ENCODE measurements at places on chromosomes 12 and 14. TPM values are rescaled to one million over a fixed set of nuclear protein-coding genes. Genes with fewer than 3 reads are reported as not detected.

DNA sequence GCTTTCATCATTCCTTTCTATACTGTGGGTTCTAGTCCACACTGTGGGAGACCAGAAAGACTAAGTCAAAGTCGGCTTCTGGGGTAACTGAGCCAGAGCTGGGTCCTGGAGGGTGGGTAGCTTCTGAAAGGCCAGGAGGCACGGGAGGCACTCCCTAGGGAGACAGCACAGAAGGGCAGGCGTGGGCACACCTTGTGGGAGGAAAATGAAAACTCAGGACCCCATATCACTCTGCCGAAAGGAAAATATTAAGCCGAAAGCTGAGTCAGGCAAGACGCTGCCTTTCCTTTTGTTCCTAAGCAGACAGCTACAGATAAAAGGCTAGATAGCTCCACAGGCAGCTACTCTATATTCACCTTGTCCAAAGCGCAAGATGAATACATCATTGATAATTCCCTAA, 20.7 kb downstream of the ANO2 start:
- DNase-seq, result no peak

GRCh38 chr12:52716061-52716460, 12.7 kb upstream of the KRT77 start:
- no peak for DNase-seq

DNA sequence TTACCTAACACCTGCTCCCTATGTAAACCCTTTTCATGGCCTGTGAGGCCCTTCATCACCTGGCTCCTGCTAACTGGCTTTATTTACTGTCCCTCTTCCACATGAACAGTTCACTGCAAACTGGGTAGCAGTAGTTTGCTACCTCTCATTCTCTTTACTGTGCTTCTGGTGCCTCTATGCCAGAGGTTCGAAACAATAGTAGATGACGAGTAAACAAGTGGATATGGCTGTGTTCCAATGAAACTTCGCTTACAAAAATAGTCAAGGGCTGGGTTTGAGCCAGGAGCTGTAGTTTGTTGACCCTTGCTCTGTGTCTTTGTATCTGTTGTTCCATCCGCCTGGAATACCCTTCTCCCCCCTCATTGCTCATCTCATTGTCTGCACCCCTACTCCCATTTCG, 233.6 kb upstream of the RMST start:
- no peak for DNase-seq

DNA sequence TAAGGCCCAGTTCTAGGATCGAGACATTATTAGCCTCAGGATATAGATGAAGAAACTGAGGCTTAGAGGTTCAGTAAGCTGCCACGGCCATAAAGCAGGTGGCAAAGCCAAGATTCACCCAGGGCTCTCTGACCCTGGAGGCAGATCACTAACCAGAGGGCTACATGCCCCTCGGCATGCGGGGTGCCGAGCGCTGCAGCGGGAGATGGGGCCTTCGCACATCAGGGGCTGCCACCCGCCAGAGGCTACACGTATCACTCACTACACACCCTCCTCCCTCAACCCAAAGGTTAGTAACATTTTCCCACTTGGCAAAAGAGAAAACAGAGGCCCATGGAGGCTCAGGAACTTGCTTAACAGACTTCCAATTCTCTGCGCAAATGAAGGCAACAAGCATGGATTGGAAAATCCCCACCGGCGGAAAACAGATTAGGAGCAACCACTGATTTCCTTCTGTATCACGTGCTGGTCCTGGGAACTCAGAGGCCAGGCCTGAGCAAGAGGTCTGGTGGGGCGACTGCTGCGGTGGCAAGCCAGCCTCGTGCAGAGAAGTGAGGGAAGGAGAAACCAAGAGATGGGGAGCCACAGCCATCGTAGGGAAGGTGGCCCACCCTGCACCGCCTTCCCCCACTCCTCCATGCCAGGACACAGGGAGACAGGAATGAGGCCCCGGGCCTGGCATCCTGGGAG, 6.0 kb downstream of the CCDC85C start:
- no peak for DNase-seq

DNA sequence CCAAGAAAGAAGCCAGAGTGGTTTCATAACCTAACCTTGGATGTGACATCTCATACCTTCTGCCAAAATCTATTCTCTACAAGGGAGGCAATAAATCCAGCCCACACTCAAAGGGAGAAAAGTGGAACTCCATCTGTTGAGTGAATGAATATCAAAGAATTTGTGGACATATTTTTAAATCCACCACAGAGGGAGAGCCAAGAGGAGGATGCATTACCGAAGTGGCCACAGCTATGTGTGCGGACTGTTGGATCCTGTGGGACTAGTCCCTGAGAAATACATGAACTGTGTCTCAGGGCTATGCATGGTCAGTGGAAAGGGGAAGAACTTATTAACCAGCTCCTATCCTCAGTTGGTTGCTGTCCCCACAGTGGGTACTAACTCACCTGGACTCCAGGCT, 273.9 kb downstream of the NUAK1 start:
- no peak for DNase-seq

- no peak for DNase-seq
These were observed 81.4 kb downstream of the BBS10 start for GRCh38 chr12:76266797-76267196.

DNA sequence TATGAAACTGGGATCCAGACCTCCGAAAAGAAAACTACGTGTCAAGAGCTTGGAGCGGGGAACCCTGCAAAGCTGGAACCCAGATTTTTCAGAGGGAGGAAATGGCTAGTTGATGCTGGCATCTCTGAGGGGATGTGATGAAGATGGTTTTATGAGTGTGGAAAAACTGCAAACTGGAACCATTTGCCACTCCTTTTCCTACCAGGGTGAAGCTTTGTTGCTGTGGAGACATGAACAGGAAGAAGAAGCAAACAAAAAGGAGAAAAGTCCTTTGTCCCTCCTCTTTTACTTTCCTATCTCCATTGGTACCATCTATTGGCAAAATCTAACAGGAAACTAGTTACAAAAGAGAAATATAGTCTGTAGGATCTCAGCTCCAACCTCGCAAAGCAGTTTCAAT, 39.2 kb downstream of the CDK17 start:
- no peak for DNase-seq

DNA sequence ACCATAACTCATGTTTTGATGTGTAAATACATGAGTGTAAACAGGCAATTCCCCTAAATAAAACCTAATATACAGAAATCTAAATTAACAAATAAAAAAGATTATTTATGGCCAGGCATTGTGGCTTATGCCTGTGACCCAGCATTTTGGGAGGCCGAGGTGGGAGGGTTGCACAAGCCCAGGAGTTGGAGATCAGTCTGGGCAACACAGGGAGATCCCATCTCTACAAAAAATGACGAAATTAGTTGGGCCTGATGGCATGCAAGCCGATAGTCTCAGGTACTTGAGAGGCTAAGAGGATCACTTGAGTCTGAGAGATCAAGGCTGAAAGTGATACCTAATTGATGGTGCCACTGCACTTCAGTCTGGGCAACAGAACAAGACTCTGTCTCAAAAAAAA, 48.7 kb downstream of the BCAT1 start:
- no peak for DNase-seq

DNA sequence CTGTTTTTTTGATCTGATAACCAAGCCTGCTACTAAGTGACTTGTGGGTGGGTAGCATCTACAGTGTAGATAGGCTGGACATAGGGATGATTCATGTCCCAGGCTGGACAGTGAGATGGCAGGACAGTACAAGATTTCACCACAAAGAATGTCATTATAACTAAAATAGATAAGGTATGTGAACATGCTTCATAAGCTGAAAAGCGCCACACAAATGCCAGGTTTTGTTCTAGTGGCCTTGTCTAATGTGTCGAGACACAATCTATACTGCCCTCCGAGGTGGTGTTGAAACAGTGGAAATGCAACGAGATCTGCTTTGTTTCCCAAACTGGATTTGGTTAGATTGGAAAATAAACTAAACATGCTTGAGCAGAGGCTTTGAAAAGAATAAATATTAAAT, 4.4 kb downstream of the LGALS3 start:
- DNase-seq, result peak; percentile 63

DNA sequence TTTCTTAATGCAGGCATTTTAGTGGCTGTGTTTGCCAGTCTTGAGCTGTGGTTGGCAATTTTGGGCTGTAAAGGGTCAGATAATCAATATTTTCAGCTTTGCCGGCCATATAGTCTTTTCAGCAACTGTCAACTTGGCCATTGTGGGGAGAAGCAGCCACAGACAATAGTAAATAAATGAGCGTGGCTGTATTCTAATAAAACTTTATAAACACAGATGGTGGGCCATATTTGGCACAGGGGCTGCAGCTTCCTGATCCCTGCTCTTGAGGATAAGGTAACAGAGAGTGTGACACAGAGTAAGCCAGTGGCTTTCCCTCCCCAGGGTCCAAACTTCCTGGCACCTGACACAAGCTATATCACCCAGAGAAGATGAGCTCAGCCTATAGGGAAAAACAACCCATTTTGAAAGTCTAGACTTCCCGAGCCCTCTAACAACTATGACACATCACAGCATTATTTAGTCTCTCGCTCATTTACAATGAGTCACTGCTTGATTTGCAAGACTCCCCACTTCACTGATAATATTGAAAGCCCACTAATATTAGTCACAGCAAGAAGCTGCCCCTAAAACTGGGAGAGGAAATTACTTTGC, 163.1 kb upstream of the TMPO start:
- no peak for DNase-seq

- DNase-seq, result peak; percentile 79
These were observed at the start of gene MAP3K12 for GRCh38 chr12:53499266-53500141. Gene MAP3K12 (minus strand): TSS chr12:53499458. CDS start chr12:53487391, 12,067 bp downstream.

- DNase-seq, result no peak
These were observed 36.9 kb upstream of the SINHCAF start for GRCh38 chr12:31362759-31363415.

GRCh38 chr12:25976289-25976688, 17.8 kb downstream of the RASSF8 start:
- DNase-seq, result no peak

GRCh38 chr12:93134893-93135285, 205.8 kb upstream of the EEA1 start:
- no peak for DNase-seq

DNA sequence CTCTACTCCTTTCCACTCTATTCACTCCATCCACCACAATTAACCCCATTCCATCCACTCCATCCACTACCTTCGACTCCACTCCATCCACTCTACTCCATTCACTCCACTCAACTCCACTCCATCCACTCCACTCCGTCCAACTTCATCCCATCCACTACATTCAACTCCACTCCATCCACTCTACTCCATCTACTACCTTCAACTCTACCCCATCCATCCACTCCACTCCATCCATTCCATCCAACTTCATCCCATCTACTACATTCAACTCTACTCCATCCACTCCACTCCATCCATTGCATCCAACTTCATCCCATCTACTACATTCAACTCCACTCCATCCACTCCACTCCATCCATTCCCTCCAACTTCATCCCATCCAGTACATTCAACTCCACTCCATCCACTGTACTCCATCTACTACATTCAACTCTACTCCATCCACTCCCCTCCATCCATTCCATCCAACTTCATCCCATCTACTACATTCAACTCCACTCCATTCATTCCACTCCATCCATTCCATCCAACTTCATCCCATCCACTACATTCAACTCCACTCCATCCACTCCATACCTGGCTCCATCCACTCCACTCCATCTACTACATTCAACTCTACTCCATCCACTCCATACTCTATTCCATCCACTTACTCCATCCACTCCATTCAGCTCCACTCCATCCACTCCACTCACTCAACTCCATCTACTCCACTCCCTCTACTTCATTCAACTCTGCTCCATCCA, 16.4 kb downstream of the HNF1A start:
- DNase-seq, result no peak

GRCh38 chr12:124833693-124834122, 30.0 kb downstream of the SCARB1 start:
- peak; percentile 51 for DNase-seq

DNA sequence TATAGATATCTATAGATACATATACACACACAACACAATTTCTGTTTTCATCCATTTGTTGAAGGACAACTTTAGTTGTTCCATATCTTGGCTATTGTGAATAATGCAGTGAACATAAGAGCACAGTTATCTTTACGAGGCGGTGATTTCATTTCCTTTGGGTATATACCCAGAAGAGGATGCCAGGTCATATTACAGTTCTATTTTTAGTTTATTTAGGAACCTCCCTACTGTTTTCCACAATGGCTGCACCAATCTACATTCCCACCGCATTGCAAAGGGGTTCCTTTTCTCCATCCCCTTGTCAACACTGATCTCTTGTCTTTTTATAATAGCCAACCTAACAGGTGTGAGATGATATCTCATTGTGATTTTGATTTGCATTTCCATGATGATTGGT, 143.4 kb upstream of the ARHGAP5 start:
- DNase-seq, result no peak

- no peak for DNase-seq
These were observed 141.4 kb downstream of the EGLN3 start for GRCh38 chr14:33809396-33809981.

DNA sequence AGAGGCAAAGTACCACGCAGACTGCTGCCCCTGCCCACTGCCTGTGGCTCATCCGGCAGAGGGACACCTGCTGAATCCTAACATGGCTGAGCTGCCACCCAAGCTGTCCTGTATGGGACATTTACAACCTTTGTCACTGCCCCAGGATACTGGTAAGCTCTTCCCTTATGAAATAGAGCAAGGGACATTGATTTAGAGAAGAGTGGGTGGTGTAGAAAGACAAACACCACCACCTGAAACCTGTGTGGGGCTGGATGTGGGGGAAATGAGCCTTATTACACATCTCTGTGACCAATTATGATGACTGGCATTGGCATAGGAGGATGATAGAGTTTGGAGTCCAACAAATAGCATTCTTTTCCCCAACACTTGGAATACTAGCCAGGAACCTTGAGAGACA, 81.2 kb upstream of the GZMB start:
- DNase-seq, result no peak

DNA sequence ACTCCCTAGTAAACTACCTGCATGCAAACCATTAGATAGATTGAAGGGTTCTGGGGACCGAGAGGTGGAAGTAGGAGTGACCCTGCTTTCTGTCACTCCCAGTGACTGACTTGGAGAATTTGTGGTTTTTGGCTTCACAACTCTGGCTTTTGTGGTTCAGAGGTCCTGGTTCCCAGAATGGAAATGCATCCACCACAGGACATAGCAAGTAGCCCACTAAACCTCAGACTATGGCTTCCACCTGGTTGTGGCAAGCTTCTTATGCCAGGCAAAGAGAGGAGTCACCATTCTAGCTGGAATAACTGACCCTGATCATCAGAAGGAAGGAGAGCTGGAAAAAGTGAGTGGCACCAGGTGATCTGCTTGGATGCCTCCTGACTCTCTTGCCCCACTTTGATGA, 162.4 kb upstream of the TMEM260 start:
- DNase-seq, result no peak

GRCh38 chr12:88328090-88328489, 186.0 kb downstream of the TMTC3 start:
- DNase-seq, result no peak

Gene DDX54
- polyA plus RNA-seq, result 56.5 TPM

Gene SOCS4
- polyA plus RNA-seq, result 2.2 TPM

Gene CCDC177
- polyA plus RNA-seq, result not detected

Gene SYNE2
- 6.5 TPM for polyA plus RNA-seq
